Fibroblast of lung (primary cell): ENCODE measurements at places on chromosomes 16 and 17.
A peak's percentile ranks its signal among the peaks of the same experiment; 100 is the strongest.

- no peak overlapping the region for H3K27ac ChIP-seq
- H3K36me3 ChIP-seq, result no peaks in the 10 kb centered on the region
- no peaks in the 10 kb centered on the region for H3K4me1 ChIP-seq
These were observed 193.2 kb upstream of the MYOCD start for GRCh38 chr17:12472252-12473173.

GRCh38 chr17:82849076-82849945 lies 9.5 kb upstream of the ZNF750 start:
- H3K27me3 ChIP-seq, result no peaks in the 10 kb centered on the region
- H3K4me1 ChIP-seq, result no peaks in the 10 kb centered on the region
- no peak overlapping the region for H3K27ac ChIP-seq
- no peak overlapping the region for H3K4me3 ChIP-seq
- no peak for DNase-seq
- no peaks in the 10 kb centered on the region for H3K36me3 ChIP-seq

- no peaks in the 10 kb centered on the region for H3K36me3 ChIP-seq
- no peak for DNase-seq
- H3K27ac ChIP-seq, result no peak overlapping the region
- no peaks in the 10 kb centered on the region for H3K4me1 ChIP-seq
- H3K27me3 ChIP-seq, result no peaks in the 10 kb centered on the region
These were observed 12.9 kb downstream of the SLC13A5 start for GRCh38 chr17:6699997-6700947.

GRCh38 chr17:28225271-28225670 lies 93.7 kb upstream of the TMEM97 start:
- peaks cover 29% of the 10 kb centered on the region for H3K27me3 ChIP-seq
- no peak overlapping the region for H3K4me3 ChIP-seq
- no peak for DNase-seq
- H3K27ac ChIP-seq, result no peak overlapping the region
- H3K4me1 ChIP-seq, result no peaks in the 10 kb centered on the region

GRCh38 chr16:68528686-68529379 lies 10.3 kb upstream of the ZFP90 start:
- no peaks in the 10 kb centered on the region for H3K36me3 ChIP-seq
- no peak overlapping the region for H3K27ac ChIP-seq
- H3K4me1 ChIP-seq, result peaks cover 4% of the 10 kb centered on the region
- no peak overlapping the region for H3K4me3 ChIP-seq

- DNase-seq, result no peak
- H3K36me3 ChIP-seq, result peaks cover 34% of the 10 kb centered on the region
- no peak overlapping the region for H3K4me3 ChIP-seq
These were observed 11.1 kb downstream of the G6PC3 start for GRCh38 chr17:44081681-44082080.

DNA sequence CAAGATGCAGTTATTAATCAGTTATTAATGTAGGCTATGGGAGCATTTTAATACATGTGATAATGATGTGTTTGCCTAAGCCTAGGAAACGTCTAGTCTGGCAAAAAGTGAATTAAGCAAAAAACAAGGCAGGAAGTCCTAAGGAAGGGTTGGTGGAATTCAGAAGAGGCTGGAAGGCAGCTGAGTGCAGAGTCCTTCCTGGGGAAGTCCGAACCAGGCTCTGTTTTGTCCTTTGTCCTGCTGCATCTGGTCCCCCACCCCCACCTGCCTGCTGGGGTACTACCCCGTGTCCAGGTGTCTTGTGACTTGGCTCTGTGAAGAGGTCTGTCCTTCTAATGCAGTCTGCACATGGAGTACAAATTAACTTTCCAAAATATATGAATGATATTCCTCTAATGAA lies 1.5 kb upstream of the MYH10 start:
- H3K4me3 ChIP-seq, result no peak overlapping the region
- H3K27me3 ChIP-seq, result no peaks in the 10 kb centered on the region
- no peak for DNase-seq
- H3K36me3 ChIP-seq, result no peaks in the 10 kb centered on the region
- no peak overlapping the region for H3K27ac ChIP-seq

GRCh38 chr16:9922441-9922840 lies 259.8 kb downstream of the GRIN2A start:
- no peak overlapping the region for H3K27ac ChIP-seq
- DNase-seq, result no peak
- H3K4me3 ChIP-seq, result no peak overlapping the region
- no peaks in the 10 kb centered on the region for H3K27me3 ChIP-seq
- H3K4me1 ChIP-seq, result no peaks in the 10 kb centered on the region

GRCh38 chr16:53826658-53827057 lies 122.7 kb downstream of the FTO start:
- no peak for DNase-seq
- H3K27ac ChIP-seq, result no peak overlapping the region
- no peak overlapping the region for H3K4me3 ChIP-seq
- peaks cover 2% of the 10 kb centered on the region for H3K36me3 ChIP-seq

- H3K27me3 ChIP-seq, result no peaks in the 10 kb centered on the region
- peak; percentile 98 for DNase-seq
- peak within 1 kb of the TSS; percentile 92 for H3K4me3 ChIP-seq
These were observed at the start of gene TAOK1 for GRCh38 chr17:29389982-29390850. Gene TAOK1, plus strand, starts transcription at chr17:29390363. Its CDS starts 61,186 bp downstream, at chr17:29451549.

GRCh38 chr16:19765860-19766553 lies 47.9 kb downstream of the IQCK start:
- no peaks in the 10 kb centered on the region for H3K36me3 ChIP-seq
- no peaks in the 10 kb centered on the region for H3K27me3 ChIP-seq

DNA sequence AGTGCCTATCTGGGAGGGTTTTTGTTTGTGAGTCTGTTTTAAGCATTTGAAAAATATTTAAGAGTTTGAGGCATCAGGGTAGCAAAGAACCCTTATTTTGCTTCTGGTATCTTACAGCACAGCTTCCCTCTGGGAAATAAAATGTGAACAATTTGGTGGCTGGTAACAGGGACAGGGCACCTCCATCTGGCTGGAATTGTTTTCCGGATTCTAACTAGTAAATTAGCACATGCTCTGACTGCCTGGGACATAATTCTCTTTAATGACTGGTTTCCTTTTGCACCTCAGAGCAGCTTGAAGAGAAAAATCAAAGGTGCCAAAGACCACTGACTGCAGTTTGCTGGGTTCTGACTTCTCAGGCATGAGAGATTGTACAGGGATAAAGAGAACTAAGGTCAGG lies 469.1 kb downstream of the GRIN2A start:
- no peaks in the 10 kb centered on the region for H3K4me1 ChIP-seq
- H3K4me3 ChIP-seq, result no peak overlapping the region
- H3K36me3 ChIP-seq, result no peaks in the 10 kb centered on the region
- H3K27me3 ChIP-seq, result no peaks in the 10 kb centered on the region
- DNase-seq, result no peak
